Stimulated activated CD4-positive, alpha-beta T cell treated with anti-CD3 and anti-CD28 coated beads, Interleukin-4, amount 100 ng/mL, for 4 hours (primary cell): ENCODE measurements at places on chromosomes 12 and 14.

GRCh38 chr14:55580470-55581341 is 699 bp downstream of the KTN1 start:
- peak; percentile 25 for DNase-seq

GRCh38 chr14:49598485-49599300 is at the start of gene LRR1:
TSS of gene LRR1 (plus strand) at chr14:49598940. CDS start at chr14:49599021, 81 bp downstream.
- peak; percentile 84 for DNase-seq

- DNase-seq, result no peak
Measured at GRCh38 chr14:73723797-73724661, 9.8 kb upstream of the PNMA1 start.

- no peak for DNase-seq
Measured at GRCh38 chr12:12191008-12191407, 75.8 kb downstream of the LRP6 start.

- DNase-seq, result peak; percentile 85
Measured at GRCh38 chr12:104303538-104304151, at the start of gene EID3. TSS of gene EID3 (plus strand) at chr12:104303739. CDS start at chr12:104303935, 196 bp downstream.

DNA sequence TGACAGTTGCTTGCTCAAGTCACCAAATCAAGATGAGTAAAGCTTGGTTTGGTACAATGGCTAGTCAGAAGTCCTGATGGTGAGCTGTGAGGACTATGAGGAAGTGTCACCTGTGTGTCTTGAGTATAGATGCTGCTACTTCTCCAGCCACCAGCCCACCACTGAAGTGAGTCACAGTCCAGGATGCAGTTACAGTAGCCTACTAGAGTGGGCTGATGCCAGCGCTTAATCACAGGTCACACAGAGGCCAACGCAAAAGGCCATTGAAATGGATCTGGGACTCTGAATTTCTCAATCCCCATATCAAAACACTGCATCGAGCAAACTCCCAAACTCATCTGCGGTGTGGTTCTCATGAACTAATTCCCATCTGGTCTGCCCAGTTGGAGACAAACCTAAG is 223.1 kb downstream of the ANO6 start:
- no peak for DNase-seq

- no peak for DNase-seq
Measured at GRCh38 chr12:115227137-115227615, 543.2 kb upstream of the TBX3 start.

DNA sequence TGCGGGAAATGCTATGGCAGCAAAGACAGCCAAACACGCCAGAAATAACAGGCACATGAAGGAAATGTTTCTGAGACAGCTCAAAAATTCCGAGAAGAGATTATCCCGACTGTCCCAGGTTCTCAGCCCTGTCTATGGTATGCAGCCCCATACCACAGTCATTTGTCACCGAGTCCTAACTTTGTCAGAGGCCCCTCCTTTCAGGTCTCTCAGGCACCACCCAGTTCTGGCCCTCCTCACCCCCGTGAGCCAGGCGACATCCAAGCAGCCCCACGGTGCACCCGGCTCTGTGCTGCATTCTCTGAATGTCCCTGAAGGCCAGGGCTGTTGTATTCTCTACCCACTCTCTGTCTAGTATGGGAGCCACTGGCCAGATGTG is 24.0 kb downstream of the SSH1 start:
- no peak for DNase-seq

GRCh38 chr12:32024884-32025592 is 65.8 kb downstream of the RESF1 start:
- DNase-seq, result no peak

DNA sequence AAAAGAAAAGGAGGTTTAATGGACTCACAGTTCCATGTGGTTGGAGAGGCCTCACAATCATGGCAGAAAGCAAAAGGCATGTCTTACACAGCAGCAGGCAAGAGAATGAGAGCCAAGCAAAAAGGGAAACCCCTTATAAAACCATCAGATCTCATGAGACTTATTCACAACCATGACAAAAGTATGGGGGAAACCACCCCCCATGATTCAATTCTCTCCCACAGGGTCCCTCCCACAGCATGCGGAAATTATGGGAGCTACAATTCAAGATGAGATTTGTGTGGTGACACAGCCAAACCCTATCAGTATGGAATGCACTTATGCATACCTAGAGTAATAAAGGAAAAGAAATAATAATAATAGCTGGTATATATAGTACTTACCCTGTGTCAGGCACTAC is 4.5 kb upstream of the GLIPR1 start:
- no peak for DNase-seq

GRCh38 chr12:109778684-109779083 is 54.5 kb downstream of the TRPV4 start:
- DNase-seq, result no peak

- DNase-seq, result no peak
Measured at GRCh38 chr12:124379938-124380754, 85.3 kb downstream of the RFLNA start.

DNA sequence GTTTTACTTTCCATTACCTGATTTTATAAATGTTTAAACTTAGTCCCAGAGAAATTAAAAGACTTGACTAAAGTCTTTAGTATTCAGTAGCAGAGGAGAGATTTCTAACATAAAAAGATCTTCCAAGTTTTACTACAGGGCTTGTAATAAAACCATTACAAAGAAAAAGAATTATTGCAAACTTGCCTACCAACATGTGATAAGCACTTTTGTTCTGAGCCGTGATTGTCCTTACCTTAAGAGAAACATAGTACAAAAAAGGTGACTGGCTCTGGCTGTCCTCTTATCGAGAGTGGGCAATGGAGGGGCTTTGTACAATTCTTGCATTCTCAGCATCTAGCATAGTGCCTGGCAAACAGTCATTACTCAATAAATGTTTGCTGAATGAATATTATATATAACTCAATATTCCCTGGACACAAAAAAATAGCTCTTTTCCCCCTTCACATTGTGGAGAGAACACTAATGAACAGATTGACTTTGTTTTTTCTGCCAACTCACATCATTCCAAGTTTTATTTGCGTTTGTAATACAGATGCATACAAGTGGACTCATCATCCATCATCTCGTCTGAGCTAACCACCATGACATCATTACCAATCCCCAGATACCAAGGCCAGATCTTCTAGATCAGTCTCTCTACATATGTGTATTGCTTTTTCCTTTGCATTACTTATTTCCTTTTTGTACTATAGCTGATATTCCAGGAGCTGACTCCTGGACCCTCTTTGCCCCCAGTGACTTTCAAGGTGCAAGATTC is 192.8 kb upstream of the EEA1 start:
- DNase-seq, result no peak
